ENCODE measurements at places on chromosomes 12 and 14.

- DNase-seq: no peak
Measured at GRCh38 chr12:19148860-19149259, 19.3 kb downstream of the PLEKHA5 start.

- DNase-seq: peak; percentile 70
Measured at GRCh38 chr14:92217936-92218335, 96.2 kb downstream of the CPSF2 start.

- DNase-seq: no peak
Measured at GRCh38 chr14:90193925-90194324, 62.4 kb upstream of the PSMC1 start.

- DNase-seq: no peak
Measured at GRCh38 chr14:105169776-105170655, 1.4 kb upstream of the JAG2 start.

- no peak for DNase-seq
Measured at GRCh38 chr14:105989566-105990302, 463.4 kb downstream of the TMEM121 start.

- DNase-seq: peak; percentile 51
Measured at GRCh38 chr14:70882776-70883492, 24.3 kb upstream of the PCNX1 start.

All from fibroblast of gingiva (primary cell).